Activated gamma-delta T cell treated with Interleukin-2 at 50 U/mL for 16 hours (primary cell): ENCODE measurements at places on chromosomes 4 and X.

DNA sequence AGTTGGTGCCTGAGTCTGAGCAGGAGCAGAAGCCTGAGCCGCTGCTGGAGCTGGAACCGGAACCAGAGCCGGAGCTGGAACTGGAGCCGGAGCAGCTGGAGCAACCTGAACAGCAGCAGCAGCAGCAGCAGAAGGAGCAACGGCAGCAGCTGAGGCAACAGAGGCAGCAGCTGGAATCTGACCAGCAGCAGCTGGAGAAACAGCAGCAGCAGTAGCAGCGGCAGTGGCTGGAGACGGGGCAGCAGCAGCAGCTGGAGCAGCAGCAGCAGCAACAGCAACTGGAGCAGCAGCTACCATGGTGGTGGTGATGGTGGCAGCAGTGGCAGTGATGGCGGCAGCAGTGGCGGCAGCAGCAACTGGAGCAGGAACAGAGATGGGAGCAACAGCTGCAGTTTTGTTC, 61.5 kb downstream of the AMOT start:
- DNase-seq = no peak

- DNase-seq = no peak
Measured at GRCh38 chrX:153903991-153904957, at the start of gene AVPR2. AVPR2 (plus strand) TSS chrX:153904673; CDS start chrX:153905146, 473 bp downstream.

DNA sequence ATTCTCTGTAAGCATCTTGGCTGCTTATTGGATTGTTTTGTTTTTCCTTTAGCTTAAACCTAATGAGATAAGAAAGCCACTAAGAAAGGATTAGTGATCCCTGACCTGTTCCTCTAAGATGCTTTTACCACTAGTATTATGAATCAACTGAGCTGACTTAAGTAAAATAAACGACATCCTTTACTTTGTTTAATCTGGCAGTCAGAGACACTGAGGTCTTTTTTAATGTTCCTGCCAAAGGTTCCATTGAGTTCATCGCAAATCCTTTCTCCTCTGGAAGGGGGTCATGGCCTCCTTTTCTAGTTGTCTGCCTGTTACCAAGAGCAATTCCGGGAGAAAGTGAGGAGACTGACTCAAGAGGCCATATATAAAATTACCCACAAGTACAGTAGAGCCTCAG, 1038.3 kb upstream of the SLIT2 start:
- DNase-seq = no peak

DNA sequence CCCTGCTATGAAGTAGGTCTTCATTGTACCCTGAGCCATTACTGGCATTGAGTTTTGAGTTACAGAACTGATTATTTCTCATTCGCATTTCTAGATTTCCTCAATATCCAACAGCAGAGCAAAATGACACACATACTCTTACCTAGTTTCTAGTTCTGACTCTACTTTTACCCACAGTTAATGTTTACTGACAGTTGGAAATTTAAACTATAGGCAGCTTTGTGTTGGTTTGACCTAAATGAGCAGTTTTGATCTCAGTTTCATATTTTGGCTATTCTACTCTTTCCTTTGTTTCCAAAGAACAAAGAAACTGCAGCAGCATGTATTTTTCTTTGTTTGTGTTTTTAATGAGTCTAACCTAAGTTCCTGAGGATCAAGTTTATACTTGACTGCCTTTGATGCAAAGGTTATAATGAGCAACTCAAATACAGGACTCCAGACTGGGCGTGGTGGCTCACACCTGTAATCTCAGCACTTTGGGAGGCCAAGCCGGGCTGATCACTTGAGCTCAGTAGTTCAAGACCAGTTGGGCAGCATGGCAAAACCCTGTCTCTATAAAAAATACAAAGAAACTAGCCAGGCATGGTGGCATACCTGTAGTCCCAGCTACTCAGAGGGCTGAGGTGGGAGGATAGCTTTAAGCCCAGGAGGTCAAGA, 30.4 kb downstream of the TXK start:
- DNase-seq = no peak

- DNase-seq = no peak
Measured at GRCh38 chr4:164212134-164212533, 541.8 kb upstream of the SMIM31 start.
